Hippocampal formation (tissue), 2 donors: ENCODE measurements at places on chromosomes 12 and 14.

DNA sequence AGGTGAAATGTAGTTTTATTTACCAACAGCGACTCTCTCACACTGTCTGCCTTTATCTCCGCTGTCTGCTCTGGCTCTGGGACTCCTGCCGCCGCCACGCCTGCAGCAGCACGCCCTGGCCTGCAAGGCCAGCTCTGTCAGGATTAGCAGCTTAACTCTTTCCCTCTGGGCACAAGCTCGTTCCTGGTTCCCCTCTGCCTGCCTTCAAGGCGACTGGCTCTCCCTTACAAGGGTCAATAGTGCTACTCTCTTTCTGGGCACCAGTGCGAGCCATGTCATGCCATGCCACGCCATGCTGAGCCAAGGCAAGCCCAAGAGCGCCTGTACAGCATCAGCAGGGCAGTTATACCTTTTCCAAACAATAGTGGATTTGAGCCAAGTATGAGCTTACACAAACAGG lies 3.6 kb upstream of the CLEC2B start:
- no peak for DNase-seq

GRCh38 chr14:30854492-30854891 lies 19.9 kb upstream of the COCH start:
- no peak for DNase-seq

DNA sequence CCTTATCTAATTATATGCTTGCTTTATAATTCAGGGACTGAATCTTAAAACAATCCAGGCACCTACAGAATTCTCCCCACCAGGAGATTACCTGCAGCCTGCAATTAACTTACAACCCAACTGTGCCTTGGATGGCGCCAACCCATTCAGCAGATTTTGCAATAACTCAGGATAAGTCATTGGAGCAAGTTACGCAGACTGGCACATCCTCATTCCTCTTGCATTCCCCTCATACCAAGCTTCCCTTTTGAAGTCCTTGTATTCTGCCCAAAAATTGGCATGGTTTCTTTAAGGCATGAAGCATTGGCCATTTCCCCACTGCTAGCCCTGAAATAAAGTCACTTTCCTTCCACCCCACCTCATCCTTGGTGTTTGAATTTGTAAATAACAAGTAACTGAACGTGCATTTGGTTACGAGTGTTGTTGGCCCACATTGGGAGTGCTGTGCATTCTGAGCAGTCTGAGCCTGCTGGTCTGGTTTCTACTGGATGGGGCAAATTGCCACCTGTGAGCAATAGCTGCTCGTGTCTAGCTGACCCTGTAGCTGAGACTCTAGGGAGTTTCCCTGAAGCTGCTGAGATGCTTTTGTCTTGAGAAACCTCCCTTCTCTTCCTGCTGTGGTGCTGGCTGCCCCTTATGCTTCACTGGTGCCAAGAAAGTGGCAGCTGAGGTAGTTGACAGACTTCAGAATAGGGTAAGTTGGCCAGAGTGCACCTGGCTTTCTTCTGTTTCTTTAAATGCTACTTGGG lies 99.2 kb upstream of the SCAF11 start:
- DNase-seq, result no peak

DNA sequence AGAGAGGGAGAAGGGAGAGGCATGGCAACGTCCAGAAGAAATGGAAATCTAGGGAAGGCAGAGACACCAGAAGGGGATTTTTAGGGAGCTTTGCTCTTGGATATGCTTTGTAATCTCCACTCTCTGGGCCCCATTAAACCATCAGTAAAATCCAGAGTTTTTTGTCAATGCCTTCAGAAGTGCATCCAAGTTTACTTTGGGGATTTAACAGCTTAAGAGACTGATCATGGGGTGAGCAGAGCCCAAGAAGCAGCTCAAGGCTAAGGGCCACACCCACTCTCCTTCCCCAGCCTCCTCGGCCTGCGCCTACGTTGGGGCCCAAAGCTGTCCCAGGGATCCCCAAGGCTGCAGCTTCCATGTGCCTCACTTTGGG lies 37.4 kb upstream of the WSCD2 start:
- DNase-seq, result no peak

- DNase-seq, result peak; percentile 3
Measured at GRCh38 chr14:77498120-77498979, at the start of gene ISM2. TSS of gene ISM2 (minus strand) at chr14:77498816. CDS start at chr14:77498793, 23 bp downstream.

DNA sequence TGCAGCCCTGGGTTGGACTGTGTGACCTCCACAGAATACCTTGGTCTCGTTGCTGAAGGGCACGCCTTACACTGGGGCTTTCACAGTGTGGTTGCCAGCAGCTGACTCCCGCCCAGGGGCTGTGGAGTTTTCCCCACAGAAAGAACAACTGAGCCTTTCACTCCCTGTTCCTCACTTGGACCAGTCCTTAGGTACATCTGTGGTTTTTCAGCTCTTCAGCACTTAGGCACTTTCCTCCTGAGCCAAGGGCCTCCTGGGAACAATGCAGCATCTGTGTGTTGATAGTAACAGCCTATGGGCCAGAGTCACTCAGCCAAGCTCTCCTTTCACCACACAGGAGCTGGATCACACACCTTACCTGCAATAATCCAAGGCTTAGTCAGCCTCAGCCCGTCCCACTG lies 25.0 kb downstream of the ERP27 start:
- no peak for DNase-seq

DNA sequence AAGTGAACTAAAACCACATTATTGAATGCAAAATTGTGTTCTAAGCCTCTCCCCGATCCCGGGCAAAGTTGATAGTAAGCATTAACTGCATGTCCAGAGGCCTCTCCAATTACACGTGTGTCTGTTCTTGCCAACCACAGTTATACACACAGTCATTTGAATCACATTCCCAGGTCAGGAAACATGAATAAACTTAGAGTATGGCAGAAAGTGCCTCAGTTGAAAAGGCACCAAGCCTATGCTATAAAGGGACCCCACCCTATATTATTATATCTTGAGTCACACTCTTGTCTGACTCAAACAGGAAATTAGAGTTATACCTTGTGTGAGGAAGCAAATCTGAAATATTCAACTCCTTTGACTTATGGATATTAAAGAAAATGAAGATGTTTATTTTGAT lies 128.3 kb upstream of the STXBP6 start:
- DNase-seq, result no peak

DNA sequence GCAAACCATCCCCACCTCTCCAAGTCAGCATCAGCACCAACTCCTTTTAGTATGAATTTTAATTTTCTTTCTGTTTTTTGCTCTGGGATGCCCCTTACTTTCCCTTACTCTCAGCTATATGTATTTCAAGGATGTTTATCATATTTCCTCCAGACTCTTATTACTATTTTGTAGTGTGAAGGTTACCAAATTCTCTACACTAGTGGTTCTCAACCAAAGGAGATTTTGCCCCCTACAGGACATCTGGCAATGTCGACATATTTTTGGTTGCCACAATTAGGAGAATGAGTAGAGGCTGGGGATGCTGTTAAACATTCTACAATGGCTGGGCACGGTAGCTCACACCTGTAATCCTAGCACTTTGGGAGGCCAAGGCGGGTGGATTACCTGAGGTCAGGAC lies 29.1 kb upstream of the SOS2 start:
- no peak for DNase-seq

DNA sequence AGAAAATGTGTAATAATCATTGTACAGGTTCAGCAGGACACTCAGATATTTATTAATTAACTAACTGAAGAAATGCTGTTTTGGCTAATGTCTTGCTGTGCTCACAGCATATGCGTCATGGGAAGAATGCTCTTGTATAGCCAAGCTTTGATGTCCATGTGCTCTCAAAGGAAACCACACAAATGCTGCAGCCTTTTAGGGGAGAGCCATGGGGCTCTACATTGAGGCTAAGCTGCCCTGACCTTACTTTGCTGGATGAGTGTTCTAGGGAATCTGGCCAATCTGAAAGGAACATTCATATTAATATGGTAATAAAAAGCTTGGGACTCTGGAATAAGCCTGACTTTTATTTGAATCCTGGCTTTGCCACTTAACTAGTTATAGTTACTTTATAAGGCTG lies 9.5 kb upstream of the CRADD start:
- no peak for DNase-seq

GRCh38 chr12:981961-982360 lies 9.1 kb upstream of the ERC1 start:
- DNase-seq, result no peak

- peak; percentile 70 for DNase-seq
Measured at GRCh38 chr12:51823875-51824565, 24.5 kb downstream of the FIGNL2 start.
